ENCODE measurements at places on chromosomes 4 and X.

- DNase-seq = no peak
- H3K27me3 ChIP-seq = no peaks in the 10 kb centered on the region
- H3K36me3 ChIP-seq = no peaks in the 10 kb centered on the region
- no peak overlapping the region for H3K4me3 ChIP-seq
- no peaks in the 10 kb centered on the region for H3K4me1 ChIP-seq
Measured at GRCh38 chr4:18397681-18398390, 376.3 kb upstream of the LCORL start.

- H3K4me3 ChIP-seq = no peak overlapping the region
- DNase-seq = no peak
- no peaks in the 10 kb centered on the region for H3K27me3 ChIP-seq
Measured at GRCh38 chr4:124415146-124415545, 297.4 kb downstream of the ANKRD50 start.

- no peaks in the 10 kb centered on the region for H3K27me3 ChIP-seq
- no peak for DNase-seq
- no peak overlapping the region for H3K4me3 ChIP-seq
- no peaks in the 10 kb centered on the region for H3K4me1 ChIP-seq
- no peak overlapping the region for H3K27ac ChIP-seq
- no peaks in the 10 kb centered on the region for H3K36me3 ChIP-seq
Measured at GRCh38 chr4:23232987-23233386, 540.2 kb downstream of the GBA3 start.

GRCh38 chrX:96692890-96693289, 8.2 kb downstream of the DIAPH2 start:
- H3K36me3 ChIP-seq = no peaks in the 10 kb centered on the region
- H3K4me1 ChIP-seq = peaks cover 10% of the 10 kb centered on the region
- H3K27ac ChIP-seq = no peak overlapping the region
- peaks cover 3% of the 10 kb centered on the region for H3K27me3 ChIP-seq
- H3K4me3 ChIP-seq = no peak overlapping the region

- DNase-seq = no peak
- H3K4me3 ChIP-seq = no peak overlapping the region
- peaks cover 7% of the 10 kb centered on the region for H3K4me1 ChIP-seq
- H3K27ac ChIP-seq = peak overlapping the region; percentile 38
- no peaks in the 10 kb centered on the region for H3K27me3 ChIP-seq
- H3K36me3 ChIP-seq = no peaks in the 10 kb centered on the region
Measured at GRCh38 chrX:40866893-40867292, 131.6 kb upstream of the MED14 start.

- no peaks in the 10 kb centered on the region for H3K27me3 ChIP-seq
- H3K4me3 ChIP-seq = no peak overlapping the region
- H3K4me1 ChIP-seq = no peaks in the 10 kb centered on the region
- H3K36me3 ChIP-seq = no peaks in the 10 kb centered on the region
- H3K27ac ChIP-seq = no peak overlapping the region
Measured at GRCh38 chr4:34486461-34487363, 1757.6 kb downstream of the ARAP2 start.

GRCh38 chr4:147052361-147052760, 106.7 kb upstream of the TTC29 start:
- no peaks in the 10 kb centered on the region for H3K36me3 ChIP-seq
- DNase-seq = no peak
- no peaks in the 10 kb centered on the region for H3K27me3 ChIP-seq
- H3K4me1 ChIP-seq = peaks cover 5% of the 10 kb centered on the region

- no peak for DNase-seq
- no peak overlapping the region for H3K4me3 ChIP-seq
- no peaks in the 10 kb centered on the region for H3K36me3 ChIP-seq
- H3K27ac ChIP-seq = no peak overlapping the region
- no peaks in the 10 kb centered on the region for H3K4me1 ChIP-seq
Measured at GRCh38 chrX:107171369-107172102, 34.7 kb downstream of the NUP62CL start.

DNA sequence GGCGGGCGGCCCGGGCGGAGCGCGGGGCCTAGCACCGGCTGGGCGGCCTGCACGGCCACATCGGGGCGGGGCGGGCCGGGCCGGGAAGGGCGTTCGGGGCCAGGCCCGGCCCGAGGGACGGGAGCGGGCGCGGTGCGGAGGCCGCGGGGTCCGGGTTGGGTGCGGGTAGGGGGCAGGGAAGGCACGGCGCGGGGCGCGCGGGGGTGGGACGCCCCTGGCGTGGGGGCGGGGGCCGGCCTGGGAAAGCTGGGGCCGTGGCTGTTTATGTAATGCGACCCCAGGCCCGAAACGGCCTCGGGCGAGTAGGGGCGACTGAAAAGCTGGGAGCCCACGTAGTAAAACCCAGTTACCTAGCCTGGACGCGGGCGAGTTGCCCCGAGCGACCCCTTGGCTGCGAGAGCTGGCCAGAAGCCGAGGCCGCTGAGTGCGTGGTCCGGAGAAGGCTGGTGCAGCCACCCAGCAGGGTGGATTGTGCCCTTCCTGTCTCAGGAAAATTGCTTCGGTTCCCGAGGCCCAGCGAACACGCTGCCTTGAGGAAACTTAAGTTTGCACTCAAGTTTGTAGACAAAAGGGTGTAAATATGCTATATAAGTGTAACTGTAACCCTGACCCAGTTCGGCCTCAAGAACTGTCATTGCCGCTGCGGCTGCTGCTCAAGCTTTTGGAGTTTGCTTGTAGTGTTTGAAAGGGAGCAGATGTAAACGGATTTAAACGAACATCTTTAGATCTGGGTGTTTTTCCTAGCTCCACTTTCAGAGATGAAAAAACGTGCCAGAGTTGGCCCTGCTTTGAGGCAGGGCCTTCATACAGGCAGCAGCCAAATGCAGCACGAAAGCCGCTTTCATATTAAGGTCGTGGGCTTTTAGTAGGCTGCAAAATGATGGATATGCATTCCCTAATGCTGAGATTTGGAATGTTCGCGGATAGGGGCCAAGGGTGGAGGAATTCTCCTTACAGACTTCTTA, 674 bp downstream of the SEC24B start:
- DNase-seq = peak; percentile 33
- H3K36me3 ChIP-seq = peaks cover 9% of the 10 kb centered on the region
- peaks cover 26% of the 10 kb centered on the region for H3K4me1 ChIP-seq
- H3K27ac ChIP-seq = peak overlapping the region; percentile 95
- peak overlapping the region; percentile 81 for H3K4me3 ChIP-seq

DNA sequence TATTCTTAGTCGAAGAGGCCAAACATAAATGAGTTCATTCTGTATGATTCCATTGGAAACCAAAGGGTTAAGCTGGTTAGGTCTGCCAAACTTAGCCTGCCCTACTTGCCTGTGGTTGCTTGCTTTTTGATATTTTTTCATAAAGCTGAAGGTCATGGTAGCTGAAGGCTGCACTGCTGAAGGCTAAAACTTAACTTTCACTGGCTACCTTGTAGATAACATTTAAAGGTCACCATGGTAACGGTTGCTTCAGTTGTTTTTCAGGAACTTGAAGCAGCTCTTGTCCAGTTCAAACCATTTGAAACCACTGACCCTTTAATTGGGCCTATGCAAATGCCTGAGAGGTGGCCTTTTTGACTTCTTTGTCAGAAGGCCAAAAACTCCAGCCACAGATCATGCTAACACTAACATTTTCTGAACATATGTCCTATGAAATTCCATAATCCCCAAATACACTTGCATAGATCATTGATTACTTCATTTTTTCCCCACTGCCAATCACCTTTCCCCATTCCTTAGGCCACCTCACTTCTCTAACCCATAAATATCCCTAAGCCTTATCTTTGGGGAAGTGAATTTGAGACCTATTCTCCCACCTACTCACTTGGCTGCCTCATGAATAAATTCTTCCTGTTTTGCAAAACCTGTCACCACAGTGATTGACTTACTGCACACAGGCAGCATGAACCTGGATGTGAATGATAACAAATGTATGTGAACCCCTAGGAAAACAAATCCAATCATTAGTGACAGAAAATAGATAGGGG, 10.7 kb upstream of the SMIM10L2A start:
- no peaks in the 10 kb centered on the region for H3K4me1 ChIP-seq
- no peaks in the 10 kb centered on the region for H3K36me3 ChIP-seq
- DNase-seq = no peak
- H3K27me3 ChIP-seq = no peaks in the 10 kb centered on the region
- no peak overlapping the region for H3K27ac ChIP-seq
- H3K4me3 ChIP-seq = no peak overlapping the region

DNA sequence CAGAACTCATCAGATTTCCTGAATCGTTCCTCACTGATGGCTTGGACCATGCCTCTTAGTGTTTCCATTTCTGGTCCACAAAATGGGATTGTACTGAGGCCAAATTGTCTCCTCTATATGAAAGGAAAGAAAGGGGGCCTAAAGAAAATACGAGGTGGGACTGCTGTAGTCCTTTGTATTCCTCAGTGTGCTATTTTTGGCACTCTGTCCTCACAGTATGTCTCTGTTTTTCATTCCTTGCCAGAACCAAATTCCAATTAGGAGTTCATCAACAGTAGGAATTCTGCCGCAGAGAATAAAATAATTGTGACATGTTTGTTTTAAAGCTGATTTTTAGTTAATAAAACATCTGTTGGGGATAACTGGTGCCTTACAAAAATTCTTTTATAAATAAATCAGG, 515.7 kb downstream of the SMARCA1 start:
- no peaks in the 10 kb centered on the region for H3K27me3 ChIP-seq
- no peak overlapping the region for H3K4me3 ChIP-seq
- H3K27ac ChIP-seq = no peak overlapping the region
- no peak for DNase-seq
- H3K4me1 ChIP-seq = no peaks in the 10 kb centered on the region

GRCh38 chr4:84691170-84691691, 108.3 kb downstream of the CDS1 start:
- H3K4me3 ChIP-seq = no peak overlapping the region
- H3K36me3 ChIP-seq = peaks cover 97% of the 10 kb centered on the region
- DNase-seq = no peak
- no peaks in the 10 kb centered on the region for H3K27me3 ChIP-seq

DNA sequence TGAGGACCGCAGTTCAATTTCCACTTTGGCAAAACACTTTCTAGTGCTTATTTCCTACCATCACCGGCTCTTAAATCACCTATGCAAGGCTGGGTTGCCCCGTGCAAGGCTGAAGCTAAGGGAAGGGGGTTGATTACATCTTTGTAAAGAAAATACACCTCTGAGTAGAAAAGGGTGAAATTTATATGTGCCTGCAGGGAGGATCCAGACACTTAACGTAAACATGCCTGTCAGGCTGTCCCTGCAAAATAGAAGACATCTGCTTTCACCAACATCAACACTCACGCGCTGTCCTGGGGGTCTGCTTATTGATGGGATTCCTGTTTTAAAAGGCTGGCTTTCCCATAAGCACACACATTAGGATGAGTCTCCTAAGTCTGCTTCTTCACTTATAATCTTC, 92.0 kb downstream of the PRKX start:
- H3K27ac ChIP-seq = no peak overlapping the region
- H3K36me3 ChIP-seq = peaks cover 5% of the 10 kb centered on the region
- DNase-seq = no peak
- no peak overlapping the region for H3K4me3 ChIP-seq
- no peaks in the 10 kb centered on the region for H3K27me3 ChIP-seq

DNA sequence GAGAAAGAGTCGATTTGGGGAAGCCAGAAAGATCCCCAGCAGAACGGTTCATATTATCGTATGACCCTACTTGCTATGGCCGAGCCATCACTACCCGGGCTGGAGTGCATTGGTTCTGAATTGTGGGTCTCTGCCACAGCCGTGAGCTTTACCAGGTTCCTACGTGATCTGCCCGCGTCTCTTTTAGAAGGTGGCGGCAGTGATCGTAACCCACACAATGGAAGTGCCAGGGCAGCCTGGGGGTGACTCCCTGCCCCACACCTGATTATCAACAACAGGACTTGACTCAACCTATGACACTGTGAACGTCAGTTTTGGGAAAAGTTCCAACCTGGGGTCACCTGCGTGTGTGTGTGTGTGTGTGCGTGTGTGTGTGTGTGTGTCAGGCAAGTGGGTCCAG, 90.8 kb downstream of the SHOX start:
- no peak for DNase-seq
- no peak overlapping the region for H3K4me3 ChIP-seq
- H3K27me3 ChIP-seq = no peaks in the 10 kb centered on the region
- no peaks in the 10 kb centered on the region for H3K4me1 ChIP-seq

- H3K4me1 ChIP-seq = no peaks in the 10 kb centered on the region
- H3K4me3 ChIP-seq = peak overlapping the region; percentile 71
Measured at GRCh38 chrX:103629318-103630170, 769 bp downstream of the TCEAL1 start.

GRCh38 chr4:30117433-30117832, 602.7 kb upstream of the PCDH7 start:
- H3K27me3 ChIP-seq = no peaks in the 10 kb centered on the region
- H3K4me1 ChIP-seq = no peaks in the 10 kb centered on the region
- DNase-seq = no peak

DNA sequence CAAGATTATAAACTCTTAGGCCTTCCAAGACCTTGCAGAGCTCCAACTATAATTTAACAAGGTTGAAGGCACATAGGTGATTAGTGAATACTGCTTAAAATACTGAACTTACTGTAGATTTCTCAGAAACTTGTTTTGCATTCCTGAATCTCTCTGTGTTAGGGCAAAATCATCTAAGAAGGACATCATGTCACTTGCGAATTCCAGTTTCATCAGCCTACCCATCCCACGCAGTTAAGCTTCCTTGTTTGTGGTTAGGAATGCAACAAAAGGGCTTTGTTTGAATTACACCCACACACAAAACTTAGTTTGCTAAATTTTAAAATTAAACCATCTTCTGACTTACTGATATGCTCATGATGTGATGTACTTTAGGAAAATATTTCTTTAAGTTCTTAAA, 174.0 kb downstream of the SOWAHB start:
- H3K4me1 ChIP-seq = peaks cover 3% of the 10 kb centered on the region
- H3K4me3 ChIP-seq = no peak overlapping the region
- no peaks in the 10 kb centered on the region for H3K36me3 ChIP-seq
- no peaks in the 10 kb centered on the region for H3K27me3 ChIP-seq
- peak overlapping the region; percentile 52 for H3K27ac ChIP-seq
- no peak for DNase-seq

GRCh38 chr4:170682558-170683294, 593.0 kb upstream of the AADAT start:
- H3K4me3 ChIP-seq = no peak overlapping the region
- H3K27ac ChIP-seq = no peak overlapping the region
- H3K36me3 ChIP-seq = no peaks in the 10 kb centered on the region
- DNase-seq = no peak

GRCh38 chr4:180521181-180521580, 1722.0 kb upstream of the TENM3 start:
- no peak overlapping the region for H3K4me3 ChIP-seq
- no peaks in the 10 kb centered on the region for H3K4me1 ChIP-seq
- DNase-seq = no peak
- no peaks in the 10 kb centered on the region for H3K36me3 ChIP-seq

Data from heart left ventricle (tissue), 16 donors.